Fibroblast of skin of back (primary cell): ENCODE measurements at places on chromosomes 1 and 21.

DNA sequence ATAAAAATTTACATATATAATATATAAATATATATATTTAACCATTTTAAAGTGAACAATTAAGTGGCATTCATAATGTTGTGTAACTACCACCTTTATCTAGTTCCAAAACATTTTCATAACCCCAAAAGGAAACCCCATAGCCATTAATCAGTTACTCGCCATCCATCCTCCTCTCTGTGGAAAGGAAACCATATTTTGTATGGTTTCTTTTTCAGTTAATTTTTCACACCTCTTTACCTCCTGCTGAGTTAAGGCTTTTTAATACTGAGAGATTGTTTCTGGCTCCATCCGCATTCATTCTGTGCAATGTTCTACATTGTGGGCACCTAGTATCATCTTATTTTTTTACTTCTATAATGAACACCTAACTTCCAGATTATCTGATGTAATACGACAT, 512.1 kb downstream of the LMO4 start:
- no peak for DNase-seq

- no peak for DNase-seq
Measured at GRCh38 chr1:39497585-39497984, 6.1 kb downstream of the BMP8A start.

GRCh38 chr21:29664615-29665014, 275.2 kb downstream of the GRIK1 start:
- DNase-seq: no peak

DNA sequence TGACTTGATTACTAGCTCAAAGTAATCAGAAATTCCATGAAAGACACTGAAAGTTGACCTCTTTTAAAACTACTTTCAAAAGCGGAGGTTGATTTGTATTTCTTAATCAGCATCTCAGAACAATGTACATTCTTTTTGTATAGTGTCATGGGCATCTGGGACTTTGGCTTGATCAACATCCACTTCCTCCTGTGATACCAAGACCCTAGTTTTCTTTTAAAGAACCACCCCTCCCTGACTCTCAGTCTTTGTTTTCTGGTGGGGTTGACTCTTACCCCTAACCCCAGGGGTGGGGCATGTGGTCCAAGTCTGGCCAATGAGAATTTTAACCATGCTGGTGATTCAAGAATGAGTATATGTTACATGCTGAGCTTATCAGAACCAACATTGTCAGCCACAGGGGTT, 21.7 kb upstream of the IRF2BP2 start:
- peak; percentile 95 for DNase-seq

- DNase-seq: no peak
Measured at GRCh38 chr1:207695891-207696290, 51.0 kb downstream of the CR1L start.

DNA sequence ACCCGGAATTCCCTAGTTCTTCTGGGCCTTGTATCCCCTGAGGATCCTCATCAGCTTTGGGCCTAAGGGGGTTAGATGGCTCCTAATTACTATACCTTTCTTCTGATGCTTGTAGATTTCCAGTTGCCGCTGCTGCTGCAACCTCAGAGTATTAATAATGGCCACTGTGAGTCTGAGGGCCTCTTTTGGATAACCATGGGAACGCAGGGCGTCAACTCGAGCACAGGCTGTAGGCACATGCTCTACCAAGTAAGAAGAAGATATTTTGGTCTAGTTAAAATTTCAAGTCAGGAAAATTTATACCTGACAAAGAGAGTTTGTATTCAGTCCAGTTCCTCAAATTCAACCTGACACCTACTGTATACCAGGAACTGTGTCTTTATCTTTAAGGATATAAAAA, 28.2 kb downstream of the UROD start:
- no peak for DNase-seq

- peak; percentile 67 for DNase-seq
Measured at GRCh38 chr1:99292886-99293285, 28.6 kb downstream of the PLPPR4 start.

GRCh38 chr1:172236958-172237357, 183.5 kb upstream of the C1orf105 start:
- no peak for DNase-seq

- DNase-seq: peak; percentile 22
Measured at GRCh38 chr1:38129971-38130370, 83.4 kb upstream of the POU3F1 start.
